ENCODE measurements at places on chromosomes 12 and 14. TPM values are rescaled to one million over a fixed set of nuclear protein-coding genes. Genes with fewer than 3 reads are reported as not detected.

TCL1A gene
- not detected for total RNA-seq

CLMN gene
- total RNA-seq = 0.43 TPM

ZDHHC22 gene
- not detected for total RNA-seq

KLHL33 gene
- total RNA-seq = 0.09 TPM

RNF212B gene
- total RNA-seq = not detected
